ENCODE measurements at places on chromosomes 3 and 15.
A peak's percentile ranks its signal among the peaks of the same experiment; 100 is the strongest.

GRCh38 chr3:101026244-101026643, 33.0 kb upstream of the ABI3BP start:
- DNase-seq, result no peak

GRCh38 chr3:134650431-134651346, at the start of gene KY:
TSS of gene KY (minus strand) at chr3:134651022. CDS start at chr3:134650960, 62 bp downstream.
- peak; percentile 56 for DNase-seq

DNA sequence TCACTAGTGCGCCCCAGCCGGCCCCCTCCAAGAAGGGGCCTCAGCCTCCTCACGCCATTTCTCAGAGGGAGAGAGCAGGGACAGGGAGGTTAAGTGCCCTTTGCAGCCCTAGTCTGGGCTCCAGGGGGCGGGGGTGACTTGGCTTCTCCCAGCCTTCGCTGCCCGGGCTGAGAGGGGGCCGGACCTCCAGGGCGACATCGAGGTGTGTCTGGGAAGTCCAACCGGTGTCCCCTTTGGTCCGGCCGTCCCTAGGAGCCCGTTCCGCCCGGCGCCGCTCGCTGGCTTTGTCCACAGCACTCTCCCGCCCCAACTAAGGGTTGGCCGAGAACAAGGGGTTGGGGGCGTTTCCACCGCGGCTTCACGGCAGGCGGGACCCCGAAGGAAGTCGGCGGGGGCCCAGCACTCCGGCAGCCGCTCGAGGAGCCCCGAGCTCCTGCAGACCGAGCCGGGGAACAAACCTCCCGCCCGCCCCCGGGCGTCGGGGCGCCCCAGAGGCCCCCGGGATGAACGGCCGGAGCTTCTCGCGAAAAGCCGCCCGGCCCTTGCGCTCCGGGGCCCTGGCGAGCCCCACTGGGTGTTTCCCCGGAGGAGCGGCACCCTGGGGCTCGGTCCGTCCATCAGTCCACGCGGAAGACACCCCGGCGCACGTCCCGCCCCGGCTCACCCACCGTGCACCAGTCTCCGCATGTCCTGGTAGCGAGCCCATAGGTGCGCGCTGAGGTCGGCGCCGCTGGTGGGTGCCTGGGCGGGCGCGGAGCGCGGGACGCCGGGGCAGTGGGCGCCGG, 627 bp downstream of the NT5DC2 start:
- peak; percentile 12 for DNase-seq

DNA sequence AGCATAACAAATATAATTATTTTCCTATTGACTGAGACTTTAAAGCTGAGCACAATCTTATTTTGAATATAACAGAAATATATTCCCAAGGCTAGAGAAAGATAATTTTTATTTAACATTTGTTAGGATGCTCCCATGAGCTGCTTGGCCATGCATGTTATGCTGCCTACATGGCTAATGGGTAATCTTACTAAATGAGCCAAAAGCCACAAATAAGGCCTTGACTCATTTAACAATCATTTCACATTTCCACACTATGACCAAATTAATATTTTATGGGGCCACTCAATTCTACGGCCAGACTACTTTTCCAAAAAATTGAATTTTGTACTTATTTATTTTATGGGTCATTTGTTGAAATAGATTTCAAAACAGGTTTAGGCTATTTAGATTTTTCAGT, 141.7 kb downstream of the MEIS2 start:
- DNase-seq, result peak; percentile 42

GRCh38 chr3:1513662-1514061, 420.8 kb downstream of the CNTN6 start:
- no peak for DNase-seq

GRCh38 chr3:70832834-70833205, 520.4 kb upstream of the MDFIC2 start:
- no peak for DNase-seq
